Stimulated activated CD4-positive, alpha-beta T cell treated with anti-CD3 and anti-CD28 coated beads, Interleukin-2, amount 100 ng/mL, for 48 hours (primary cell): ENCODE measurements at places on chromosomes 16 and 17.

- no peak for DNase-seq
These were observed 47.6 kb downstream of the CPD start for GRCh38 chr17:30426292-30426691.

- DNase-seq = no peak
These were observed 34.7 kb downstream of the SOCS3 start for GRCh38 chr17:78325076-78325687.

DNA sequence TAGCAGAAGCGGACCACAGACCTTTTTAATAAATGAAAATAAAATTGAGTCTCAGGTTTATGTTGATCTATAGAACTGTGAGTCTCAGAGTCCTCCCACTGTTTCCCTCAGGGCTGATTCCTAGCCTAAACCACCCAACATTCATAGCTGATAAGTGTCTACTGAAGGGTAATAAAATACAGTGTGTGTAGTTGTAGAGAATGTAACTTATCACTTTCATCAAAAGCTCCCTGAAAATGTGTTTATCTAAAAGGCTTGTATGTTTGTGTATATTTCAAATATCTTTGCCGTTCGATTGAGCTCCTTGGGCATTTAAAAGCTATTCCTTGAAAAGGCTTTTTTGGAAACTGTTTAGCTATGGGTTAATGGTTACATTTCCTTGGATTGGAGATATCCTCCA, 740.3 kb upstream of the SOX9 start:
- no peak for DNase-seq

DNA sequence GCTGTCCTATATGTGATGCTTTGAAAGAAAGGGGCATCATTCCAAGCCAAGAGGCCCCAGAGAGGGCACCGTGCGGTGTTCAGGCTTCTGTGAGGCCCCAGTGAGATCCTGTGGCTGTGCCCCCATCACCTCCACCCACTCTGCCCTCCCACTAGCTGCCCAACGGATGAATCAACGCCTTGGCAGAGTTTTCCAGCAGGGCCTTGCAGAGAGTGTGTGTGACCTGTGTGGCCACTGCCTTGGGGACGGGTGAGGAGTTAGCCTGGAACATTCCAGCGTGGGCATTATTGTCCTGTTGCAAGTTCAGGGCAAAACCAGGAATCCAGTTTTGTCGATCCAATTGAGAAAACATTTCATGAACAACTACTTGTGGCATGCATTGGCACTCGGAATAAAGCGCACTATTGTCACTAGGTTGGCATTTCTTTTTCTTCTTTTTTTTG, 53.7 kb downstream of the SF3B3 start:
- no peak for DNase-seq

DNA sequence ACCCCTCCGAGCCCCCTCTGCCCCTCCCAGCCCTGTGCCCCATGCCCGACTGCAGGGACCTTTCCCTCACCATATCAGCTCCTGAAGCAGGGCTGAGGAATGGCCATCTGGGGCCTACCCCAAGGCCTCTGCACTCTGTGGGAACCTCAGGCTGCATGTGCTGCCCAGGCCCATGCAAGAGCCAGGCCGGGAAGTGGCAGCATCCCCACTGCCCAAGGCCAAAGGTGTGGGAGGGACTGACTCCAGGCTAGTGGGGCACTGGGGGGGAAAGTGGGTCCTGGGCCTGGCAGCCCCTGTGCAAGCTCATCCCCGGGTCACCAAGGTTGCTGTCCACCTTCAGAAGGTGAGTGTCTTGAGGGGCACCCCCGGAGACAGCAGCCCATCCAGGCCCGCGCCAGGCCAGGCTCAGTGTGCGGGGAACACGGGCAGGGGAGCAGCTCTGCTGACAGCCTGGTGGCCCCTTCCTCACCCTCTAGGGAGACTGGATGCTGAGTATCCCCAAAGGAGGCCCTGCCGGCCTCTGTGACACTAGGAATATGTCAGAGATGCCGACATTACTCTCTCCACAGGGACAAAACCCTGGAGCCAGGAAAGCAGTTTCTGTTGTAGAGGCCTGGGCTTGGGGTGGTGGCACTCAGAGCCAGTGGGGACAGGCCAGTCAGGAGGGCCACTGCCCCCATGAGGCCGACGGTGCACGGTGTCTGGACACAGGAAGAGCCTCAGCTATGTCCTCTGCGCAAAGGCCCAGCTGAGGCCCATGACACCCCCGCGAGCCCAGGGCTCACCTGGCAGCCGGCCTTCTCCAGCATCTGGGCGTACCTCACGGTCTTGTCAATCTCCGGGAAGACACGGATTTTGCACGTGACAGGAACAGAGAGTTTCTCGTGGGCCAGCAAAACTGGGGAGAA, 3.3 kb downstream of the DUS1L start:
- no peak for DNase-seq

DNA sequence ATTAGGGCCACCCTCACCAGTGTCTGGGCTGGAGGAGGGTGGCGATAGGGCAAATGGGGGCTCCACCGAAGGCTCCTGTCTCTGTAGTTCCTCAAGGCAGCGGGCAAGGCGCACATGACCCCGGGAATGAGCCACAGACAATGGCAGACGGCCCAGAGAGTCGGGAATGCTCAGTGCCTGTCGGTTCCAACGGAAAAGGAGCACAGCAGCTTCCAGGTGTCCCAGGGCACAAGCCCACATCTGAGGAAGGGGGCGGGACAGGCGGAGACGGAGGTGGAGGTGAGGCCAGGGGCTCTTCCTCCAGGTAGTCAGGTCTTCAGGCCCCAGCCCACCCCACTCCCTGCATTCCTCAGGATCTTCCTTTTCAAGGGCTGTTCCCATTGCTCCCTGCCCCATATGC, 5.1 kb upstream of the SPAG7 start:
- DNase-seq = no peak

DNA sequence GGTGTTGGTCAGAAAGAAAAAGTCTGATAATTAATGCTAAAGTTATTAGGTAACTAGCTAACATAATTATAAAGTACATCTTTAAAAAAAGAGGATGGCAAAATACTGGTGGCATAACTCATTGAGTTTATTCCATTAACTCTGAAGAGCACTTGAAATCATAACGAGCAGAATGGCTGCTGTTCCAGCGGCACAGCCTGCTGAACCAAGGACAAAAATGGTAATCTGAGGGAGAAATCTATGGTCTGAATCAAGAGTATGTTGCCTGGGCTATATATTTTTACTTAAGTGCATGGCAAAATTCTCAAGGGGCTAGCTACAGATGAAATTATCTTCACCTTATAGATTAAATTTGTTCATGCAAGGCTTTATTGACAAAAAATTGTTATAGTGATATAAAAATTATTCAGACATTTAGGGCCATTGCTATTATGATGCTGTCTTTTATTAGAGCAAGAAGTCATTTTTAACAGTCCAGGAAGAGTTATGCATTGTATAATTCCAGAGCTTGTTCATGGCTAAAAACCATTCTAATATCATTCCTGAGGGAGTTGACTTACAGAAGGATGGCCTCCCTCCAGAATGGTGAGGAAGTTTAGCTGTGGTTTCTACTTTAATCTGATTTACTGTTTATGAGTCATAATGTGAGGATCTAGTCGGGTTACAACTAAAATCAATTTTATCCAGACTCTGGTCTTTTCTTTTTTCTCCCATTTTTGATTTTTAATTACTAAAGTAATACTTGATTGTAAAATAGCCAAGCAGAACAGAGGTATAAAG, 41.4 kb upstream of the ANKFN1 start:
- no peak for DNase-seq

GRCh38 chr17:68433911-68434508, 23.3 kb downstream of the WIPI1 start:
- DNase-seq = no peak

DNA sequence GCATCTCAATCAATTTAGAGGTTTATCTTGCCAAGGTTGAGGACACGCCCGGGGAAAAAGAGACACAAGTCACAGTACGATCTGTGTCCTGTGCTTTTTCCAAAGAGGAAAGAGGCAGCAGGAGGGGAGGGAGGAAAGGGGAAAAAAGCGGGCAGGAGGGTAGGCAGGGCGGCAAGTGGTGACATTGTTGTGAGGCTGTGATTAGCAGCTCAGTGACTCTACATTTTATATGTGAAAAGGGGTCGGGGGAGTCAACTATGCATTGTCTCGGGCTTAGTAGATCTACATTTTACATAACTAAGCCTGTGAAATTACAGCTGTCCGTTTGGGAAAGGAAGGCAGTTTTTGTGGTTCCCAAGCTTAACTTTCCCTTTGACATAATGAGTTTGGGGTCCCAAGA, 22.2 kb upstream of the RIPOR1 start:
- DNase-seq = no peak

DNA sequence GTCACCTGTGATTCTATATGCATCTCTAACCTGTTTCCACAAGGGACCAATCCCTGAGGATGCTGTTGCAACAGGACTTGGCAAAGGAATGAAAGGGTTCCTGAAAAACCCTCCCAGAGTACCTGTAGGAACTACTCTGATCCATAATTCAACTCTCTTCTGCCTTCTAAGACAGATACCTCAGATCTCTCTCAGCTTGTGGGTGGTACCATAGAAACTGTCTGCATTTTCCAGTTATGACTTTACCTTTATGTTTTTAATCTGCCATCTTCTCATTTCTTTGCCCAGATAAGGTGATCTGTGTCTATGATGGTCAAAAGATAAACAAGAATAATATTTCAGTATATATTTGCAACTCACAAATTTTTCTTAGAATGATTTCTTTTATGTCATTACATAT, 65.1 kb downstream of the TMC6 start:
- DNase-seq = no peak

GRCh38 chr16:57000271-57001025, 11.1 kb downstream of the NLRC5 start:
- peak; percentile 58 for DNase-seq

DNA sequence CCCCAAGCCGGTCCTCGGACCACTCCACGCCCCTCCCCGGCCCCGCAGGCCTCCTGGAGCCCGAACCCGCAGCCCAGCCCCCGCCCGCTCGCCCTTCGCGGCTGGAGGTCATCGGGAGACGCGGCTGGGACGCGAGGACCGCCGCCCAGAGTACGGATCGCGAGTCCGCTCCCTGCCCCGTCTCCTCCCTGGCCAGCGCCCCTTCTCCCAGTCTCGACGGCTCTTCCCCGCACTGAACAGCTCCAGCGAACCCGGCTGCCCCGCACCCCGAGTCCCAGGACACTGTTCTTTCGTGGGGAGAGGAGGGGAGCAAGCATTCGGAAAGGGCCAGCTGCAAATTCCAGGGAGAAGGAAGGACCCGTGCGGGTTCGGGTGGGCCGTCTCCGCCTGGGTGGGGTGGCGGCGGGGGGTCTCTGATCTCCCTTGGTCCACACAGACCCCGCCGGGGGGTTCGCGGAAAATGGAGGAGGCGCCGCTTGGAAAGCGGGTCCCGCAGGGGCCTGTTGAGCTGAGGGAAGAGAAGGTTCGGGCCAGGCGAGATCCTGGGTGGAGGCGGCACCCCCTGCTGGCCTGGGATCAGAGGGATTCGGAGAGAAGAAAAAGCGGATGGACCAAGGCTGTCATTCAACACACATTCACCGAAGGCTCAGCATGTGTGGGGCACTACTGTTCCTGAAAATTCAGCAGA, 632 bp upstream of the RTN4RL1 start:
- DNase-seq = no peak

GRCh38 chr16:53121043-53121620, 66.3 kb downstream of the CHD9 start:
- DNase-seq = no peak

GRCh38 chr17:17794382-17794781, 42.4 kb downstream of the SREBF1 start:
- no peak for DNase-seq

DNA sequence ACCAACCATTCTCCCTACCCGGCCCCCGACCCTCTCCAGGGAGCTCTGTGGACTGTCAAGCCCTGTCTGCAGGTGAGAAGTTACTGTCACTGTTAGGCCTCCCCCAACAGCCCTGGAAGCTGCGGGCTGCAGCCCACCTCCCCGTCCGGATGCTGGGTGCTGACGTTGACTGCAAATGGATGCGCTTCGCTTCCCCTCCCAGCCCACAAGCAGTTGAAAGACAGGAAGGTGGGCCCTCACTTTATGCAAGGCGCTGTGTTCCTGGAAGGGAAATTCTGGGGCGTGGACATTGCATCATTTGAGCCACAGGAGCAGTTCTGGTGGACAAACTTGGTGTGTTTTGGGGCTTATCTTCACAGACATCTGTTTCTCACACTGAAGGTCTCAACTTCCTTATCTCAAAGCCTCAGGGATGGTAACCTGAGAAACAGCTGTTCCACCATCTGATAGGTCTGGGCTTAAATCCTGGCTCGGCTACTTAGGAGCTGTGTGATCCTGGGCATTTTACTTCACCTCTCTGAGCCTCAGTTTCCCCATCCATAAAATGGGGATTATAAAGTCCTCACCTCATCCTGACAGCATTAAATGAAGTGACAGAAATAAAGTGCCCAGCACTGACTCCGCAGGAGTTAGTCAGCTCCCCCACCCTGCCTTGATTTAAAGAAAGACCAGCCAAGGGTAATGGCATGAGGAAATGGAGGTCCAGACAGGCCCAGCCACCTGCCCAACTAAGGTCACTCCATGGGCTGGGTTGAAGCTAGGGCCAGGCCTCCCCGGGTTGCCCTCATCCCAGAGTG, 4.6 kb upstream of the DRC7 start:
- DNase-seq = no peak

DNA sequence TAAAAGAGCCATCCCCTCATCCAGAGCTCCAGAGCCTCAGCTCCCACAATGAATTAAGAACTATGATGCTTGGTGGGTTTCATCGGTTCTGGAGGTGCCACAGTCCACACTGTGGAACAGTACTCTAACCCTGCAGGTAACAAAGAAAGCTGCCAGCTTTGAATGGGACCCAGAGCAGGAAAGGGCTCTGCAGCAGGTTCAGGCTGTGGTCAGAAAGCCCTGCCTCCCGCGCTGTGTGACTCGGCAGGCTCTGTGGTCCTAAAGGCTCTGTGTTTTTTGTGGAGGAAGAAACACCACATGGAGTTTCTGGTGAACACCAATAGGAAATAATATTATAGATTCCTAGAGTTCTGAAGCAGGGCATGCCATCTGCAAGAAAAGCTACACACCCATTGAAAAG, 32.5 kb downstream of the MRPS23 start:
- no peak for DNase-seq

DNA sequence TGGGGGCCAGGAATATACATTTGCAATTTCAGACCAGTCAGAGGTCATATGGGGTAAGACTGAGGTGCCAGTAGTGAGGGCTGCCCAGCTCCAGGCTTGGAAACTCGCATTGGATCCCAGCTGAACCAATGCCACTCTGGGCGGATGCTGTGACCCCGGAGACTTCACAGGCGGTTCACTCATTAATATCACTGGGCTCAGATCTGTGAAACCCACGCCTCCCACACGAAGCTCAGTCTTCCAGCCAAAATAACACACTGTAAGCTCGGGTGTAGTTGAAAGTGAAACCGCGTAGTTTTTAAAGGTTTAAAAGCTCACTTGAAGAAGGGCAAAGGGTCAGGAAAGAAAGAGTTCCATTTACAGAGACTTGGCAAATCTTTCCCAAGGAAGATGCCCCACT, 254.8 kb downstream of the FOXL1 start:
- no peak for DNase-seq

GRCh38 chr16:89046491-89046890, 47.2 kb upstream of the ACSF3 start:
- DNase-seq = no peak

DNA sequence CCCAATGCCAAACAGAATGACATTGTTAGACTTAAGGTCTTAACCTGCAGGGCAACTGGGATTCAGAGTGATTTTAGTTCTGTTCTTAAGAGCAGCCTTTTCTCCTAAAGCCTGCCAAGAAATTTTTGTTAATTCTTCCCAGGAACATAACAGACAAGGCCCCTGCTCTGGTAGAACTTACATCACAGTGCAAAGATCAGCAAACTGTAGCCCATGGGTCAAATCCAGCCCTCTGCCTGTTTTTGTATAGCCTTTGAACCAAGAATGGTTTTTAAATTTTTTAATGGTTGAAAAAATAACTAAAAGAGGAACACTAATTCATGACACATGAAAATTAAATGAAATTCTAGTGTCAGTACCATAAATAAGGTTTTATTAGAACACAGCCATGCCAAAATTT, 3.8 kb downstream of the ACSM3 start:
- no peak for DNase-seq
